ENCODE measurements at places on chromosomes 2 and 18.

GRCh38 chr2:60312618-60313017 is 240.8 kb downstream of the BCL11A start:
- DNase-seq: no peak

DNA sequence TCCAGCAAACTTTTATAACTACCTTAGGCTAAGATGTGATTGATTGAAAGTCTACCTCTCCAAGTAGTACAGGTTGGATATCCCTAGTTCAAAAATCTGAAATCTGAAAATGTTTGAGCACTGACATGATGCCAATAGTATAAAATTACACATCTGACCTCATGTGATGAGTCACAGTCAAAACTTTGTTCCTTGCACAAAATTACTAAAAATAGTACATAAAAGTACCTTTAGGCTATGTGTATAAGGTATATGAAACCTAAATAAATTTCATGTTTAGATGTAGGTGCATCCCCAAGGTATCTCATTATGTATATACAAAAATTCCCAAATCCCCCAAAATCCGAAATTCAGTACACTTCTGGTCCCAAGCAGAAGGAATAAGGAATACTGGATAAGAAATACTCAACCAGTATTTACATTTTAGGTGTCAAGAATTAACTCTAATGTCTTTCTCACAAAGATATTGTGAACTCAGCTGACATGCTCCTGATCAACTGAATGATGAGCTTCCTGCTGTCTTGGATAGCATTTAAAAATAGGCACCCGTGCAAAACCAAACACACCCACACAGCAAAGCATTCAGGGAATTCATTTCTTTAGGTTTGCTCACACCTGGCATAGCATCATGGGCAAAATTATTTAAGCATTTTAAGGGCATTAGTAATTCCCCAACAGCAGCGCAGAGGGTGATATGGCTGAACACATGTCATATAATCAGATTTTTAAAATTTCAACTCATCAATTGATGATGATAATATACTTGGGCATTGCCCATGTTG is 497.4 kb upstream of the MEIS1 start:
- no peak for DNase-seq

- DNase-seq: no peak
Measured at GRCh38 chr2:189115126-189115525, 64.4 kb downstream of the COL5A2 start.

GRCh38 chr2:142100970-142101369 is 29.8 kb downstream of the LRP1B start:
- DNase-seq: peak; percentile 36

DNA sequence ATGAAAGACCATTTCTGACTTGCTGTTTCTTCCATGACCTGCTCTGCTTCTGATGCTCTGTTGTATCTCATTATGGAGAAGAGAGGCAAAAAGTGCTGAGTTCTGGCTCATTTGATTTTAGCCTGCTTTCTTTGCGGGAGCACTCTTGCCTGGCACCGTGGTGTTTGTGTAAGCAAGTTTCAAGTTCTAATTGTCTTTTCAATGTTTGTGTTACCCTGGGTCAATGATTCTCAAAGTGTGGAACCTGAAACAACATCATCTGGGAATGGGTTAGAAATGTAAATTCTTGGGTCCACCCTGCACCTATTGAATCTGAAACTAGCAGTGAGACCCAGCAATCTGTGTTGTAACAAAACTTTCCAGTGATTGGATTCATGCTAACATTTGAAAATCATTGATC is 85.5 kb upstream of the STON1 start:
- DNase-seq: no peak

- no peak for DNase-seq
Measured at GRCh38 chr2:191029280-191029950, 15.4 kb upstream of the STAT1 start.

DNA sequence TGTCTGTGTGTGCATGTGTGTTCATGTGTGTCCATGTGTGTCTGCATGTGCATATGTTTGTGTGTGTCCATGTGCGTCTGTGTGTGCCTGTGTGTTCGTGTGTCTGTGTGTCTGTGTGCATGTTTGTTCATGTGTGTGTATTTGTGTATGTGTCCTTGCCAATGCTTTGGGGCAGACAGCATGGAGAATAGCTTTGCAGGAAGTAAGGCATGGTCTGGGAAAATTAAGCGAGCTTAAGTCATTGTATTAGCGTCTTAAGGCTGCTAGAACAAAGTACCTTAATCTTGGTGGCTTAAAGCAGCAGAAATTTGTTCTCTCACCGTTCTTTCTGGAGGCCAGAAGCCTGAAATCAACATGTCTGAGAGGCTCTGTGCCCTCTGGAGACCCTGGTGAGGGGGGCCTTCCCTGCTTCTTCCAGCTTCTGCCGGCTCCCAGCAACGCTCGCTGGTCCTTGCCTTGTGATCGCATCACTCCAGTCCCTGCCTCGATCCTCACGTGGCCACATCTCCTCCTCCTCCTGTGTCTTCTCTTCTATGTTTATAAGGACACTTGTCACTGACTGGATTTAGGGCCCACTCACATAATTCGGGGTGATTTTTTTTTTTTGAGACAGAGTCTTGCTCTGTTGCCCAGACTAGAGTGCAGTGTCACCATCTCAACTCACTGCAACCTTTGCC is 3.8 kb downstream of the NEU2 start:
- DNase-seq: no peak

- DNase-seq: no peak
Measured at GRCh38 chr2:48412443-48413250, 117.3 kb upstream of the STON1 start.

- DNase-seq: no peak
Measured at GRCh38 chr18:71242981-71243380, 954.1 kb downstream of the SOCS6 start.

- peak; percentile 75 for DNase-seq
Measured at GRCh38 chr2:36403675-36404230, 48.2 kb downstream of the CRIM1 start.

DNA sequence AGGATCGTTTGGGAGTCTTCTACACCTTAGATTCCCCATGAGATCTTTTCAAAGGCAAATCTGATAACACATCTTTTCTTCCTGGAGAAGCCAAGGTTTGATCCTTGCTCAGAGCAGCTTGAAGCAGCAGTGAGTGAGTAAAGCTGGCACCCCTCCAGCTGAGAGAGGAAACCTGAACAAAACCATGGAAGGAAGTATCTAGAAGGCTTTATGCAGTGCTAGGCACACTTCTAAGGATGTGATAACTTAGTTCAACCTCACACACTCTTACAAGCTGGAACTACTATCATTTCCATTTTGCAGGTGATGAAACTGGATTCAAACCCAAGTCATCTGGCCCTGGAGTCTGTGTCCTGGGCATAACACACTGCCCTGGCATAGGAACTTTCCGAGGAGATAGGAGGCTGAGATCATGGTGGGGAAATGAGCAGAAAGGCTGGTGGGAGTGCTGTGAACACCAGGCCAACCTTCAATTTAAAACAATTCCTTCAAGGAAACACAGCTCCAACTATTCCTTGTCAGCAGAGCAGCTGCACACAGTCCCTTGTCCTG is 71.2 kb downstream of the CTAGE1 start:
- peak; percentile 57 for DNase-seq
